COLO829 (cell line): ENCODE measurements at places on chromosomes 7 and 10.

GRCh38 chr7:149561072-149561471 lies 63.5 kb upstream of the ZNF746 start:
- DNase-seq: no peak

DNA sequence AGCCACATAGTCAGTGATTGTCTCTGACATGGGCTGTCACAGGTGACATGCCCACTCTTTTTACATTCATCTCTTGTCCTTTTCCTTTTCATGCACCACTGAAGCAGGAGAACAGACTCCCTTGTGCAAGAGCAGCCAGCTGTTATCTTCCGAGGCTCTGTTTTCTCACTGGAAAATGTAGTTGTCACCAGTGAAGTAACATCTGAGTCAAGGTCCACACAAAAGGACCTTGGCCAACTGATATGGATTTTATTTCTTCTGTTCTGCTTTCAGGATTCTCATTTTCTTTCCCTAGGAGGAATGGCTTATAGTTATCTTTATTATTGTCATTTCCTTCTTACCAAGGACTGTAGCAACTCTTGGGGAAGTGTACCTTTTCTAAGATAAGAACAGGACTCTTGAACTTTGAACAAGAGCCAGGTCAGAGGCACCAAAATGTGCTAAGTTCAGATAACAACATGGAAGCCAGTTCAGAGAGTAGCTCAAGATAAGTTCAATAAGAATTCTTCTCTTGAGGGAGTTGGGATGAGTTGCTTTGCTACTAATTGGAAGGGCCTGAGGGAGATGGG lies 22.7 kb downstream of the AVPI1 start:
- DNase-seq: no peak

GRCh38 chr7:12244129-12244528 lies 33.0 kb downstream of the TMEM106B start:
- DNase-seq: no peak

DNA sequence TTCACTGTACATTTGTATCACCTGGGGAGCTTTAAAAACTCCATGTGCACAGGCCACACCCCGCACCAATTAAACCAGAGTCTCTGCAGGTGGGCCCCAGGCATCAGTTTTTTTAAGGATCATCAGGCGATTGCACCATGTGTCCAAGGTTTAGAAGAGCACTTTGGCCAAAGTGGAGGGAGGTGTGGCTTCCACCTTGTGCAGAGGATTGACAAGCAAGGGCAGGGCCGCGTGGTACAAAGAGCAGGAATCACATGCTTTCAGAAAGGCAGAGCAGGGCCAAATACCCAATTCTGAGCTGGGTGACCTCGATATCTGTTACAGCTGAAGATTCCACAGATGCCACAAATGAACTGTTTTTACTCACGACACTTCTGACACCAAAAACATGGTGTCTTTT lies 52.4 kb downstream of the NOC3L start:
- no peak for DNase-seq

DNA sequence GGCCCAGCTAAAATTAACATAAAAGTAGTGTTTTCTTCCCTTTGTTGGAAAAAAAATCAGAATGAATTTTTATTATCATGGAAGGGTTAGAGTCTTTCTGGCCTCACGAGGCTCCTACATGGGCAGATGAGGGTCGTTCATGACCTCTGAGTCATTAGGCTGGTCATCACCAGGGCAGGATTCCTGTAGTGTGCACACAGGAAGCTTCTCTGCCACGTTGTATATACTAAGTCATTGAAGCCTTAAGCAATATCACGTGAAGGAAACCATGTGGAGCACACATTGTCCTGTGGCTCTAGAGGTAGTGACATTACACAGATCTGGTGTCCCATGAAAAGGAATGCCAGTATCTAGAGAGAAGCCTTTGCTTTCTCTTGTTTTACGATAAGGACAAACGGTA lies 84.7 kb upstream of the C1QL3 start:
- DNase-seq: no peak

DNA sequence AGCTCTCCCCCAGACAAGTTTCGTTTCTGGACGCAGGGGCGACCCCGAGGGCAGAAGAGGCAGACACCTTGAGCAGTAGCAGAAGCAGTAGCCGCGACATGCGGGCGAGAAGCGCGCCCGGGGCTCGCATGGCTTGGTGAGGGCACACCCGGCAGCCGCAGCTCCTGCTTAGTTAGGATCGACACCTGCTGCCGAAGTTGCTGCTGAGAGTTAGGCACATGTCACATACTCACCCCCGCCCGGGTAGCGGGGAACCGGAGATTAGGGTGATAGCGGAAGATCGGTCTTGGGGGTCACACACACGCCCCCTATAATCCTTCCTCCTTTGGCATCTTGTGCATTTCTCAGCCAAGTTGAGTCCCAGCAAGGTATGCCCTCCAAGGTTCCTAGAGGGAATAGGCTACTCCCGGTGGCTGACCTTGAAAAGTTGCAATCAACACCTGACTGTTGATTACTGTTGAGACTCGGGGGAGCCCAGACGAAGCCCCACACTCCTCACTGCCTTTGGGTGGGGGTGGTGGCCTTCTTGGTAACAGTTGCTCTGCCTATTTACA lies 668 bp downstream of the GPR37 start:
- no peak for DNase-seq
